ENCODE measurements at places on chromosomes 2 and 18.

DNA sequence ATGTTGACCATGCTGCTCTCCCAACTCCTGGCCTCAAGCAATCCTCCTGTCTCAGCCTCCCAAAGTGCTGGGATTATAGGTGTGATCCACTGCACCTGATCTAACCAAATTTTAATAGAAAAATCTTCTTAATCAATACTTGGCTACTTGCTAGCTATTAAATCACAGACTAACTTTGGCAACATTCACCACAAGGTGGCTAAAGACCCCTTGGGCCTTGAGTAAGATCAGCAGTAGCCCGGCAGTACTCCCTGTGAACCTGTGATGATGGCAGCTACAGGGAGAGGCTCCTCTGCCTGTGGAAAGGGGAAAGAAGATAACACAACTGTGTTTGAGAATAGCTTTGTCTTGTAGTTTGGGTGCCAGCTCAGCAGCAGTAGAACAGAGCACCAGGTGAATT is 102.9 kb downstream of the SLC39A10 start:
- DNase-seq = no peak

DNA sequence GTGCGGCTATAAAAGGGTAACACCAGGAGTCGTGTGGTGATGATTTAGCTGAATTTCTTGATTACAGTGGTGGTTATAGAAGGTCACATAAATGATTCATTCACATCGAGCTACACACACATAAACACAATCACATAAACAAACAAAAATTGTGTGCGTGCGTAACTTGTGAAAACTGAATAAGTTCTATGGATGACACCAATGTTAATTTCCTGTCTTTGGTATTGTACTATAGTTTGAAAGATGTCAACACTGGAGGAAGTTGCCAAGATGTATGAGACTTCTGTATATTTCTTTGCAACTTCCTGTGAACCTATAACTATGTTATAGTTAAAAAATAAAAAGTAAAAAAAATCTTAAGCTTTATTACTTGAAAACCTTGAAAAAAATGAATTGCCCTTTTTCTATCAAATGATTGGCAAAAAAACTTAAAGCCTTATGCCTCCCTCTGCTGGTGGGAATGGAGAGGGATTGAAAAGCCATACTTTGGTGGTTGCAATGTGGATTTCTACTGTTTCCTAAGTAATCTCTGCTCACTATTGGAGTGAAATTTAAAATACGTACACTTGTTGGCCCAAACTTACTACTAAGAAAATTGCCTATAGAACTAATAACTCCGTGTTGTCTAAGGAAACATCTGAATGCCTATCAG is 227.7 kb downstream of the RPIA start:
- DNase-seq = no peak

GRCh38 chr2:60350791-60351190 is 202.7 kb downstream of the BCL11A start:
- DNase-seq = no peak

DNA sequence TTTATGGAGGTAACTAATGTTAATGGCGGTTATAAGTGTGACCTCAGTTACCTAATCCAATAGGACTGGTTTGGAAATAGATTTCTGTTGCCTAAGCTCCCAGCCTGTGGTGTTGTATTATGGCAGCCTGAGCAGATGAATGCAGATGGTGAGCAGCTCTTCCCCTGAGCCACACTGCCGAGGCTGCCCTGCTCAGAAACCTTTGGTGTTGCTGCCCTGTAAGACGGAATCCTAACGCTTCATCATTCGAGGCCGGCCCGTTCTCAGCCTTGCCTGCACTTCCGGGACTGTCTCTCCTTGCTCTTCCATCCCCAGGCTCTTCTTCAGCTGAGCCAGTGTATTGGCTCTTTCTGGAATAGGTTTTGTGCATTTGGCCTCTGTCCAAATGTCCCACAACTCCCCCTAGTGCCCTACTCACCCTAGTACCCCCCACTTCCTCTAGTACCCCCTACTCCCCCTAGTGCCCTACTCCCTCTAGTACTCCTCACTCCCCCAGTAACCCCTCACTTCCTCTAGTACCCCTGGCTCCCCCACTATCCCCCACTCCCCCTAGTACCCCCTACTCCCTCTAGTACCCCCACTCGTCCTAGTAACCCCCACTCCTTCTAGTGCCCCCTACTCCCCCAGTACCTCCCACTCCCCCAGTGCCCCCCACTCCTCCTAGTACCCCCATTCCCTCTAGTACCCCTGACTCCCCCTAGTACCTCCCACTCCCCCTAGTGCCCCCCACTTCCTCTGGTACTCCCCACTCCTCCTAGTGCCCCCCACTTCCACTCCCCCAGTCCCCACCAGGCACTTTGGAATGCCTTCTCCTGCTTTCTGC is 106.0 kb upstream of the TAF1B start:
- no peak for DNase-seq

DNA sequence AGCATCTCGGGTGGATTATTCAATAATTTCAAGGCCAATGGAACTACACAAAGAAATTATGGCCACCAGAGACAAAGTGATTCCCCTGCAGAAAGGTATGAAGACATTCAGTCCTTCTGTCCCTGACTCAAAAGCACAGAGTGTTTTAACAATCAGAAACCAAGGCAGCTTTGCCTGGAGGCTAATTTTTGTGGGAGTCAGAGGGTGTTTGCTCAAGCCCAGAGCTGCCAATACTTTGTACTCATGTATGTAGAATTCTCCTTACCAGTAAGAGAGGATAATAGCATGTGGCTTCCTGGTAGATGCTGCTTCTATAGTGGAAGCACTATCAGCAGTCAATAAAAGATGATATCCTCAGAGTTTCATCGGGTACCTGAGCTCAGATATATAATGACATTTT is 178.4 kb downstream of the KCNE4 start:
- no peak for DNase-seq

All from dorsolateral prefrontal cortex (tissue), 122 donors.